HuH-7 (cell line): ENCODE measurements at places on chromosomes 11 and 22.

DNA sequence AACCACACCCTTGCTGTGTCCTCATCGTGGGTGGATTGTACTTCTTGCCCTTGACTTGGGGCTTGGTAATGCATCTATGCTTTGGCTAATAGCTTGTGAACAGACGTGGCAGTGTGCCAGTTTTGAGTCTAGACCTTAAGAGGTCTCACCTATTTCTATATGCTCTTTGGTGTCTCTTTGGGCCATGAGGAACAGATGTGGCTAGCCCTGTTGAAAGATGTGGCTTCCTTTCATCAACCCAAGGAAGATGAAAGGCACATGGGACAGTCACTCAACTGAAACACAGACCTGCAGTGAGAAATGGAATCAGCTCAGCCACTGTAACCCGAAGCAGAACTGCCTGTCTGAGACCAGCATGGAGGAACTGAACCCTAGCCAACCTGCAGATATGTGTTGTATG, 7.9 kb upstream of the NELL1 start:
- no peak for DNase-seq

- peak; percentile 95 for DNase-seq
Observed at GRCh38 chr11:47161134-47161854, 15.4 kb downstream of the ARFGAP2 start.

- no peak for DNase-seq
Observed at GRCh38 chr11:47469361-47470179, 20.6 kb upstream of the RAPSN start.

DNA sequence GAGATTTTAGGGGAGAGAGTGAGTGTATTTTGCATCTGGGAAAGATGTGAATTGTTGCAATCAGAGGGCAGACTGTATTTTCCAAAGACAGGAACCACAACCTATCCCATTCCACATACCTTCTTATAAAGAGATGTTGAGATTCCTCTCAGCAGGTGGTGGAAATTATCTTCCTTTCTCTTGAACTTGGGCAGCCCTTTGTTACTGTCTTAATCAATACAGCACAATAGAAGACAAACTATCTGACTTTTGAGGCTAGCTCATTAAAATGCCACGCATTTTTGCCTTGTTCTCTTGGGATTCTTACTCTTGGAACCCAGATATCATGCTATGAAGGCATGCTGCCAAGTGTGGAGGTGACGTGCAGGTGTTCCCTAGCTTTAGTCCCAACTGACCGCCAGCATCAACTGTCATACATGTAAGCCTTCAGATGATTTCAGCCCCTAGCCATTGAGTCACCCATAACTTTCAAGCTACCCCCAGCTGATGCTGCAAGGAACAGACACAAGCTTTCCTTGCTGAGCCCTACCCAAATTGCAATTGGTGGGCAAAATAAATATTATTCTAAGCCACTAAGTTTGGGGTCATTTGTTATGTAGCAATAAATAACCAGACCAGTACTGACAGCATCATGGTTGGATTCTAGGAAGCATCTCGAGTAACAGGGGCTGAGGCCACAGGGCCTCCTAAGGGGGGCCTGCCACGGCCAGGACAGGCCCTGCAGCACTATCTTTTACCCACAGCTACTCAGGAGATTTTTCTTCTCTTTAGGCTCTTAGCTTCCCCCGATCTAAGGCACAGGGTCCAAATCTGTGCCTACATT, 63.0 kb downstream of the RPL27A start:
- DNase-seq, result no peak

DNA sequence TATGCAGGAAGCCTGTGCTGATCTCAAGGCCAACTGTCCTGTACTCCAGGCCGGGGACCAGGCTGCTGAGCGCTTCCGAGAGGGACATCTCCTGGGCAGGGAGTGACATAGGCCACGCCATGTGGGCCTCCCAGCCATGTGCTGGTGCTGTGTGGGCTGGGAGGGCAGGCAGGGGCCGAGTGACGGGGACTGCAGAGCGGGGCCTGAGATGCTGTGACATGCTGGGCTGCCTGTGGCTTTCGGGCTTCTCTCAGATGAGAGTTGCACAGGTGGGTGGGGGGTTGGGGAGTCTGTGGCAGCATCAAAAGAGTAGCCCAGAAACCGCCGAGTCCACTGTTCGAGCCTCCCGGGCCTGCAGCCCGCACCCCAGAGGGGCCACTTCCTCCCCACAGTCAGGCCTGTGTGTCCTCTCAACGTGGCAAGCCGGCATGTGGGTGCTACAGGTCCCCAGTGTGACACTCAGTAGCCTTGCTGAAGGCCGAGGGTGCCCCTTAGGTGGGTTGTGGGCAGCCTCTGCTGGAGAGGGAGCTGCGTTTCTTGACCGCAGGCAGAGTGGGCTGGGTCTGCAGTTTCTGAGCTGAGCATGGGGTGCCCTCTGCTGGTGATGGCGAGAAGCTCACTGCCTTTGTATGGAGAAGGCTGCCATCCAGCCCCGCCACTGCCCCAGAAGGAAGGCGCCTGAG, 101.2 kb downstream of the BCR start:
- DNase-seq, result peak; percentile 96

DNA sequence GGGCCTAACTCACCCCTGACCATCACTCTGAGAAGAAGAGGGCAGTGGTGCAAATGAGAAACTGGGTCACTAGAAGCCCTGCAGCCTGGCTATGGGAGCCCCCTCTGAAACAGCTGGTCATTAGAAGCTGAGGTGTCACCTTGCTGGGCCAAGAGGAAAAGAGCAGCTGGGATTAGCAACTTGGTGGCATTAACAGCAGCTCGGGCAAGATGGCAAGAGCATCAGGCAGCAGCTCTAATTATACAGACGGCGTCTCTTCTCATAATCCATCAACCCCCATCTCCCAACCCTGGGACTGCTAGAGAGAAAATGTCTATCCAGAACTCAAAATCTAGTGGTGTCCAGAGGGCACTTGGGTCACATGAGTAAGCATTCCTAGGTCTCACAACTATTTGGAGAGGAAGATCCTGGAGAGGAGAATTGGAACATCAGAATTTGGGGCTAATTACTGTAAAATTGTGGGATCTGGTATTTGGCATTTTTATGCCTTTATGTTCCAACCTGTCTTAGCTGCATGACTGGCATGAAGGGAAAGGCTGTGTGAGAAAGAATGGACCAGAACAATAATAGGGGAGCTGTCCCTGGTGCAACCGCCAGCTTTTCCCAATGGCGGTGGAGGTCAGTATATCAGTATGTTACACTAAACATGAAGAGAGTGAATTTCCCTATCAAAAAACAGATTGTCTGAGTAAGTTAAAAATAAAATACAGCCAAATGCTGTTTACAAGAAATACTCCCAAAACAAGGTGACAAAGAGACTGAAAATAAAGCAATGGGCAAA, 7.6 kb upstream of the LMO1 start:
- no peak for DNase-seq

DNA sequence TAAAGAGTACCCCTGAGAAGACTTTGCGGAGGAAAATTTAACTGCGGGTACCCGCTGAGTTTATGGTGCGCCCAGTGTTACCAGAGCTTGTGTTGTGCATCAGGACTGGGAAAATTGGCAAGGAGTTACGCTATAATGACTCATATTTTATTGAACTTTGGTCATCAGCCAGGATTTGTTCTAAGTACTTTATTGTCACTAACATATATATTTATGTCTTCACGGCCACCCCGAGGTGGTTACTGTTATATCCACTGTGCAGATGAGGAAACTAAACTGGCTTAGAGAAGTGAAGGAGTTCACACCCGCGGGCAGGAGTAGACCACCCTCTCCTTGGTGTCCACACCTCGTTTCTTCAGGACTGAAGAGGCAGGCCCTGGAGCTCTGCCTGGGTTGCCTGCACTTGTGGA, 667 bp downstream of the ACCS start:
- DNase-seq, result no peak

GRCh38 chr11:119744577-119744976, 15.6 kb upstream of the NECTIN1 start:
- no peak for DNase-seq
